ENCODE measurements at places on chromosomes 3 and 15.

- peaks cover 16% of the 10 kb centered on the region for H3K27me3 ChIP-seq
- H3K27ac ChIP-seq = peak overlapping the region; percentile 3
Measured at GRCh38 chr15:81281766-81282605, 42.0 kb downstream of the STARD5 start.

DNA sequence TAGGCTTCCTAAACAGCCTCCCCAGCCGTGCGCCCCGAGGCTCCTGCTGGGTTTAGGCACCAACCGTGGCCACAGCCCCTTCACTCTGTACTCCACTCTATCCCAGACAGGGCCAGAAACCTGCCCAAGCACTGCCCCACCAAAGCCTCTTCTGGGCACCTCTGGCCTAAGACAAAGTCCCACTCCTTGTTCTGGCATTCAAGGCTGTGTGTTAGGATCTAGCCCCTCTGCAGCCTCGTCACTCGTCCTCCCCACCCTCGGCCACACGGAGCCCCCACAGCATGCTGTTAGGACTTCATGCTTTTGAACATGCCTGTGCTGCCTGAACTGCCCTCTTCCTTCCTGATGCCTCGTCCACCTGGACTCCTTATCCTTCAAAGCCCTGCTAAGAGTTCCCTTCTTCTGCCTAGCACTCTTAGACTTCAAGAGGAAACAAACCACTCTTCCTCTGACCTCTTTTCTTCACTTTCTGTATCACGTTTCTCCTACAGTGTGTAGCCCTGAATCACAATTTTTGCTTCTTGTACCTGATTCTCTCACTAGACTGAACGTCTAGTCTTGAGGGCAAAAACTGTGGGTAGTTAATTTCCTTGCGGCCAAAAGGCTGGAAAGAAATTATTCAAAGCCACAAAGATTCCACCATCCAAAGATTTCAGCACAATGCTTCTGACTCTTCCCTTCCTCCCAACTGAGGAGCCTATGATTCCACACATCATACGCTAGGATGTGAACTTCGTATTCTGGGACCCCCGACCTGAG, 28.6 kb downstream of the WNT7A start:
- DNase-seq = no peak
- no peak overlapping the region for H3K27ac ChIP-seq
- no peaks in the 10 kb centered on the region for H3K36me3 ChIP-seq

DNA sequence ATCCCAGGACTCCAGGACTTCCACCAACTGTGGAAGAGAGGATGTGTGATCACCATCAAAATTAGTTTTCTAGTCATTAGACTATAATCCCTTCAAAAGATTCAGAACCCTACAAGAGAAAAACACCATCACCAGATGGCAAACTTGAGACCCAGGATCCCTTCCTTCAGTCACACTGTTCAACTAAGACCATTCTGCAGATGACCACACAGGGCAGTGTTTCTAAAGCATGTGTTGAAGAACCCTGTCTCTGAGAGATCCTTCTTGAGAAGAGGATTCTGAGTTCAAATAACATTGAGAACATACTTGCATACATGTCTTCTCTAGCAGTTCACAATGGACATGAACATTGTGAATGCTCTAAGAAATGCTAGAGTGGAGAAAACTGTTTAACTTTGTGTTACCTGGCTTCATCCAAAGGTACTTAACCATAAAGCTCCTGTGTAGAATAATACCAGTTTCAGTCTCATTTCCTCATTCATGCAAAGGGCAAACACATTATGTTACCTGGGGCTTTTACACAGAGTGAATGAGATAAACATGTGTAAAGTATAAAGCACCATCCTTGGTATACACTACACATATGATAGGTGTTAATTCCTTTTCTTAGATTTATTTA, 2.4 kb upstream of the ADGRG7 start:
- H3K27me3 ChIP-seq = peaks cover 6% of the 10 kb centered on the region
- no peaks in the 10 kb centered on the region for H3K4me1 ChIP-seq
- no peak for DNase-seq
- H3K4me3 ChIP-seq = no peak overlapping the region
- no peak overlapping the region for H3K27ac ChIP-seq
- no peaks in the 10 kb centered on the region for H3K36me3 ChIP-seq

DNA sequence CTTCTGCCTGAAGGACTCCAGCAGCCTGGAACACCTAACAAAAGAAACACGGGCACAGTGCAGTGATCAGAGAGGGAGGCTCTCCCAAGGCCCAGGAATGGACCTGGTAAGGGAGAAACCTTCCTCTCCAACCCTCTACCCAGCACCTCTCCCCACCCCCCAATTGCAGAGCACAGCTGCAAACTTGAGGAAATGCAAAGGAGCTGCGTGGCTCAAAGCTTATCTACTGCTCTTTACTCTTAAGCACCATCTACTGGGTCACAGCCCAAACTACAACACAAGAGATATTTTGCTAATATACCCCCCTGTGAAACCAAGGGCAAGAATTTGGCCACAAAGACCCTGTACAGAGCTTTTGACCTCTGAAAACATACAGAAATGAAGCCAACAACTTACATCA, 328.3 kb downstream of the OXSM start:
- H3K36me3 ChIP-seq = peaks cover 2% of the 10 kb centered on the region
- no peak overlapping the region for H3K27ac ChIP-seq
- no peak for DNase-seq
- H3K4me3 ChIP-seq = no peak overlapping the region
- H3K27me3 ChIP-seq = no peaks in the 10 kb centered on the region

DNA sequence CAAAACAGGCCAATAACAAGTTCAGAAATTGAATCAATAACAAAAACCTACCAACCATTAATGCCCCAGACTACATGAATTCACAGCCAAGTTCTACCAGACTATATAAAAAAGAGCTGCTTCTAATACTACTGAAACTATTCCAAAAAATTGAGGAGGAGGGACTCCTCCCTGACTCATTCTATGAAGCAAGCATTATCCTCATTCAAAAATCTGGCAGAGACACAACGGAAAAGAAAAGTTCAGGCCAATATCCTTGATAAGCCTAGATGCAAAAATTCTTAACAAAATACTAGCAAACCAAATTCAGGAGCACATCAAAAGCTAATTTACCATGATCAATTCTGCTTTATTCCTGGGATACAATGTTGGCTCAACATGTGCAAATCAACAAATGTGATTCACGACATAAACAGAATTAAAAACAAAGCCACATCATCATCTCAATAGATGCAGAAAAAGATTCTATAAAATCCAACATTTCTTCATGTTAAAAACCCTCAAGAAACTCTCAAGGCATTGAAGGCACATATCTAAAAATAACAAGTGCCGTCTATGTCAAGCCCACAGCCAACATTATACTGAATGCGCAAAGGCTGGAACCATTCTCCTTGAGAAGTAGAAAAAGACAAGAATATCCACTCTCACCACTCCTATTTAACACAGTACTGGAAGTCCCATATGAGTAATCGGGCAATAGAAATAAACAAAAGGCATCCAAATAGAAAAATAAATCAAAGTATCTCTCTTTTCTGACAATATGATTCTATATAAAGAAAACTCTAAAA, 573.6 kb upstream of the GRM7 start:
- DNase-seq = no peak
- H3K4me3 ChIP-seq = no peak overlapping the region
- H3K36me3 ChIP-seq = no peaks in the 10 kb centered on the region

DNA sequence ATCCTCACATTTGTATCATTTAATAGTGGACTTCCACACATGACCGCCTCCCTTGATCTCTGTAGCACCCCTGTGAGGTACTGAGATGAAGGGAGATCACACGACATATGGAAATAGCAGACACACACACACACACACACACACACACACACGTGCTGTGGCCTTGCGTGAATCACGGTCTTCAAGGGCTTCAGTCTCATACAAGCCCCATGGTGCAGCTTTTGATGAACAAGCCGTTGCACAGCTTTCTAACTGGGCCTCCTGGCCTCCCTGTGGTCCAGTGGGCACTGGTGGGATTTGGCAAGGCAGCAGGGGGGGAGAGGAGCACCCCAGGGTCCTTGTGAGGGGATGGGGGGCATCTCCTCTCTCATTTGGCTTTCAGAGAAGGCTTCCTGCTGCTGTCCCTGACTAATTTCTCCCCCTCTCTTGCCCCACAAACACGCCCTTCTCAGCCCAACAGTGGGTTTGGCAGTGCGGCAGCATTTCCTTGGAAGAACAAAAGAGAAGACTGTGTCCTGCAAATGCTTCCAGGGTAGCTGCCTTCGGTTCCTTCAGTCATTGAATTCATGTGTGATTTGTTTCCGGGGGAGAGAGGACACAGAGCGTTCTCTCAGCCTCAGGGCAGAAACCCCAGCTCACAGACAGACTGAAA, 98.7 kb downstream of the SMAD6 start:
- peaks cover 38% of the 10 kb centered on the region for H3K4me1 ChIP-seq
- peaks cover 6% of the 10 kb centered on the region for H3K27me3 ChIP-seq
- H3K4me3 ChIP-seq = no peak overlapping the region
- no peaks in the 10 kb centered on the region for H3K36me3 ChIP-seq
- no peak overlapping the region for H3K27ac ChIP-seq
- DNase-seq = no peak

- peaks cover 20% of the 10 kb centered on the region for H3K4me1 ChIP-seq
- no peak overlapping the region for H3K4me3 ChIP-seq
- no peak for DNase-seq
- no peak overlapping the region for H3K27ac ChIP-seq
- H3K27me3 ChIP-seq = peaks cover 33% of the 10 kb centered on the region
Measured at GRCh38 chr15:99961011-99961441, 227.8 kb upstream of the LYSMD4 start.

GRCh38 chr3:49530231-49530630, 24.0 kb upstream of the BSN start:
- no peak overlapping the region for H3K4me3 ChIP-seq
- H3K27ac ChIP-seq = no peak overlapping the region
- H3K27me3 ChIP-seq = no peaks in the 10 kb centered on the region

GRCh38 chr15:44712346-44713005, 1.2 kb downstream of the B2M start:
- peak overlapping the region; percentile 98 for H3K4me3 ChIP-seq
- no peak for DNase-seq
- H3K27me3 ChIP-seq = peaks cover 19% of the 10 kb centered on the region
- peaks cover 27% of the 10 kb centered on the region for H3K4me1 ChIP-seq
- H3K27ac ChIP-seq = peak overlapping the region; percentile 99
- H3K36me3 ChIP-seq = peaks cover 21% of the 10 kb centered on the region

Measured in nephron progenitor cell (in vitro differentiated cells).